ENCODE measurements at places on chromosomes 11 and 22.

- DNase-seq = no peak
Measured at GRCh38 chr11:109838026-109838425, 255.2 kb upstream of the ZC3H12C start.

DNA sequence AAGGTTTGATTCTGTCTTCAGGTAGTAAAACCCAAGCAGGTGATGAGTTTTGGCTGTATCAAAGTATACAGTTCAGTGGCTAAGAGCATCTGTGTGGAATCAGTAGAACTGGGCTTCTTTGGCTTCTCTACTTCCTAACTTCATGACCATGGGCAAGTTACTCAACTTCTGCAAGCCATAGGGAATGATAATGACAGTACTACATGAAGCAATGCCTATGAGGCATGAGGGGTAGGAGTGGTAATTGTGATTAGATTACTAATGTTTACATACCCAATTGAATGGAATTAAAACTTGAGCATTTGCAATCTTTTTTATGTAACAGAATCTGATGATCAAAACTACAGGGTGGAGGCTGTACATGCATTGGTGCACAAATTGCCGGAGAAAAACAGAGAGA lies 164.3 kb downstream of the PGR start:
- no peak for DNase-seq

GRCh38 chr22:32800158-32800882 lies 1.2 kb upstream of the TIMP3 start:
- DNase-seq = no peak

- no peak for DNase-seq
Measured at GRCh38 chr22:22773427-22773826, 114.2 kb upstream of the IGLL5 start.

- no peak for DNase-seq
Measured at GRCh38 chr22:43798492-43798891, 13.6 kb downstream of the EFCAB6 start.

- DNase-seq = no peak
Measured at GRCh38 chr11:88439356-88439755, 101.8 kb upstream of the CTSC start.

DNA sequence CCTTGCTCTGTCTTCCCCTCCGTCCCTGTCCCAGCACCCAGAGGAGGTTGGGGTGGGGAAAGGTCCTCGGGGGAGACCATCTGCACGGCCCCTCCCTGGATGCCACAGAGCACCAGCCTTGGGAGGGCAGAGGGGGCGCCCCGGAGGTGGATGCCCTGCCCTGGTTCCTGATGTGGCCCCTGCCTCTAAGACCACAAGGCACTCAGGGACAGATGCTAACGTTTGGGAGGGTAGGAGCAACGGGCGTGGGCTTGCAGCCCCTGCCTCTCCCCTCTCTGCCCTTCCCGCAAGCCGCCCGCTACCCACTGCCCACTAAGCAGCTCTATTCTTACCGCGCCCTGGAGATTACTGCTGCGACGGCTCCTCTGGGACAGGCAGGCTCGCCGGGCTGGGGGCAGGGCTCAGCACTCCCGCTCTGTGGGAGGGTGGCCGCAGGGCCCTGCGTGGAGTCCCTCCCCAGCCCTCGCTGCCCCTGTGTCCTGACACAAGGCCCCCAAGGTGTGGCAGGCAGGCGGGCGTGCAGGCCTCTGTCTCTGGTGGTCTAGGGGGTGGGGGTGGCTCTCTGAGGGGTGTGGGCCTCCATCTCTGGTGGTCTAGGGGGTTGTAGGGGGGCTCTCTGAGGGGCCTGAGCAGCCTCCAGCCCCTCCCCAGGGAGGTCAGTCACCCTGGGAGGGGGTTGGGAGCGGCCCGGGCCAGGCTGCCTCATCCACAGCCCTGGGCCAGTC lies 14.9 kb downstream of the BRSK2 start:
- DNase-seq = no peak

DNA sequence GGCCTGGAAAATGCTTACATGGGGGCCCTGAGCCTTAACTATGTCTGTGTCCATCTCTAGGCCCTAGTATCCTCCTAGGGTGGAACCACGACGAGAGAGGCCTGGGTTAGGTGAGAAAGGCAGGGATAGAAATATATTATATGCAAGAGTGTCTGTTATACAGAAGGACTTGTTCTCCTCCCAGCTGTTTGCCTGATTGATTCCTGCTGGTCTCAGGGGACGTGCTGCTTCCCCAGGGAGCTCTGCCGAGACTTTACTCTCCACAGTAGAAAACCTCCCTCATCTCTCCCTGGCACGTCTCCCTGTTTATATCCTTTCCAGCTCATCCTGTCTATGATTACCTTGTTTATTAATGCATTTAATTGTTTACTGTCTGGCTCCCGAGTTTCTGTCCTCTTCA lies 132.6 kb downstream of the MIAT start:
- no peak for DNase-seq

DNA sequence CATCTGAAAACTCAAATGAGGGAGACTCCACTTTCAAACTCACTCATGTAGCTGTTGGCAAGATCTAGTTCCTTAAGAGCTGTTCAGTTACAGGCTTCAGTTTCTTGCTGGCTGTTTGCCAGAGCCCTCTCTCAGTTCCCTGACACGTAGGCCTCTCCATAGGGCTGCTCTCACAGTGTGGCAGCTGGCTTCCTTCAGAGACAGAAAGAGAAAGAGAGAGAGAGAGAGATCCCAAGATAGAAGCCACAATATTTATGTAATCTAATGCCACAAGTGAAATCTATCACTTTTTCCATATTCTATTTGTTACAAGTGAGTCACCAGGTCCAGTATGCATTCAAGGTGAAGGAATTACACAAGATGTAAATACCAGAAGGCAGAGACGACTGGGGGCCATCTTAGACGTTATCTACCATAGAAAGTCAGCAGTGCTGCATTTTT lies 168.8 kb downstream of the RCN1 start:
- no peak for DNase-seq

GRCh38 chr11:68382358-68382998 lies 70.1 kb downstream of the LRP5 start:
- no peak for DNase-seq

DNA sequence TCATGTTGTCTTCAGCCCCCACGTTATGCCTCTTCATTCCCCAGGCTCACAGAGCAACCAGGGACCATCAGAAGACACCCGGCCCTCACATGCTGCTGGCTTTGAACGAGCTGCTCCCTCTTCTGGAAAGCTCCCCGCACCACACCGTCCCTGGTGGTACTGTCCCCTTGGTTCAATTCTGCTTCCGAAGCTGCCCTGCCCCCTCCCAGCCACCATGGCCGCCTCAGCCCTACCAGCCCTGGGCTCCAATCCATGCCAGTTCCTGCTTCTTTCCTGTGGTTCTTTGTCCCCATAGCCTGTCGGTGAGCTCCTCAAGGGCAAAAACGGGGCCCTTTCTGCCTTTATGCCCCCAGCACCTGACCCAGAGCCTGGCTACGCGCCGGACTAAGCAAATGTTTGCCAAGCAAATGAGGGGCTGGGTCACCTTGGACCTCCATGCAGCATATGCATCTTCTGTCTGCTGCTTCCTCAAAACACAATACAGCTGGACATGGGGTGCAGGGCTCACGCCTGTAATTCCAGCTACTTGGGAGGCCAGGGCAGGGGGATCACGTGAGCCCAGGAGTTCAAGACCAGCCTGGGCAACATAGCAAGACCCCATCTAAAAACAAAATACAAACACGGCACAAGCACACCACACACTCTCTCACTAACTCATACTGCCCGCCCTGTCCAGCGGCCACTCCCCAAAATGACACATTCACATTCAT lies 21.3 kb downstream of the TNKS1BP1 start:
- DNase-seq = peak; percentile 61

GRCh38 chr11:120061761-120062560 lies 76.0 kb downstream of the TRIM29 start:
- no peak for DNase-seq

DNA sequence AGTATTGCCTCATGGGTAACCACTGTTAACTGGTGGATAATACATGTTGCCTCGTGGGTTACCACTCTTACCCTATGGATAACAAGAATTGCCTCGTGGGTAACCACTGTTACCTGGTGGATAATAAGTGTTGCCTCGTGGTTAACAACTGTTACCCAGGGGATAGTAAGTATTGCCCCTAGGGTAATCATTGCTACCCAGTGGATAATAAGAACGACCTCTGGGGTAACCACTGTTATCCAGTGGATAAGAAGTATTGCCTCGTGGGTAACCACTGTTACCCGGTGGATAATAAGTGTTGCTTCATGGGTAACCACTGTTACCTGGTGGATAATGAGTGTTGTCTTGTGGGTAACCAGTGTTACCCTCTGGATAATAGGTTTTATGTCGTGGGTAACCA lies 28.1 kb upstream of the NXPE4 start:
- DNase-seq = no peak

GRCh38 chr22:45650721-45651120 lies 20.9 kb upstream of the ATXN10 start:
- no peak for DNase-seq

GRCh38 chr22:19884161-19884953 lies 29.7 kb upstream of the GNB1L start:
- no peak for DNase-seq

DNA sequence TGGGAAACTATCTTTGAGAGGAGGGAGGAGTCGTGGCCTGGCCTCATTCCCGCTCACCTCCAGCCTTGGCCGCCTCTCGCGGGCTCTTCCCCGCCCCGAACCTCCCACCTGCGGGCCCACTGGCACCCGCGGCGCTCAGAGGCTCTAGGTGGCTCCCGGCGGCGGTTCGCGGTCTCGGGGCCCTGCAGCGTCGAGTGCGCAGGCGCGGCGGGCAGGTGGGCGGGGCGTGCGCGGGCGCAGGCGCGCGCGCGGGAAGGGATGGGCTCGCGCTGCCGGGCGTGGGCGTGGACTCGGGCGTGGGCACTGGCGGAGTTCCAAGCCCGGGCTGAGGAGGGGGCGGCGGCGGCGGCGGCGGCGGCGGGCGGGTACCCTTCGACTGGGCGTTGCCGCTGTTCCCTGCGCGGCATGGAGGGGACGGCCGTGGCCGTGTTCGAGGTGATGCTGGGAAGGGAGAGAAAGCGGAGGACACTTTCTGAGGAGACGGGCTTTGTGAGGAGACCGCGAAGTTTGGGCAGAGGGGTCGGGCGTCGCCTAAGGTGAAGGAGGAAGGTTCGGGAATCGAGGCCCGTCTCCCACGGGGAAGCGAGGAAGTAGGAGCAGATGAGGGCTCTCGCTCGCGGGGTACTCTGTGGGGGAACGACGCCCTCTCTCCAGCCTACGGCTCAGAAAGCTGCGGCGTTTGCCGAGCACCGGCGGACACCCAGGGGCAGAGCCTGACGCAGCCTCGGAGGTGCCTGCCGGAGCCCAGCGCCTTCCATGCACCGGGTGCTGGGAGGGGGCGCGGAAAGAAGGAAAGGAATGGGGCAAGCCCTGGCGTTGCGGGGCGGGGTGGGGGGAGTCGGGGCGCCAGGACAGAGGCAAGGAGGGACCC lies 15.7 kb upstream of the SPTBN2 start:
- DNase-seq = peak; percentile 84

GRCh38 chr11:33160587-33160986 lies 693 bp downstream of the CSTF3 start:
- DNase-seq = no peak

DNA sequence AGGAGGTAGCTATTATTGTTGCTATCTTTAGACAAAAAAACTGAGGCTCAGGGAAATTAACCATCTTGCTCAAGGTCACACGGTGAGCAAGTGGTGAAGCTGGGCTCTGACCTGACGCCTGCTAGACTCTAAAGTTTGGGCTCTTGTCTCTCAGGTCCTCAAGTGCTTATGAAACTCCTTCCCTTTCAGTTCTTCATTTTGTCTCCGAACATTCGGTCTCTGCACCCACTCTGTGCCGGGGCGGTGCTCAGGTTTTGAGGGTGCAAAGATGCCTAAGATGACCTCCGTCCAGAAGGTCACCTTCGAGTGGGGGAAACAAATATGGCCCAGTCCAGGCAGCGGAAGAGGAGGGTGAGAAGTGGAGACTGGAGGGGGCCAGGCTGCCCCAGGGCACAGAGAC lies 16.0 kb downstream of the OVOL1 start:
- DNase-seq = no peak

- no peak for DNase-seq
Measured at GRCh38 chr11:115188188-115188897, 315.9 kb downstream of the CADM1 start.

DNA sequence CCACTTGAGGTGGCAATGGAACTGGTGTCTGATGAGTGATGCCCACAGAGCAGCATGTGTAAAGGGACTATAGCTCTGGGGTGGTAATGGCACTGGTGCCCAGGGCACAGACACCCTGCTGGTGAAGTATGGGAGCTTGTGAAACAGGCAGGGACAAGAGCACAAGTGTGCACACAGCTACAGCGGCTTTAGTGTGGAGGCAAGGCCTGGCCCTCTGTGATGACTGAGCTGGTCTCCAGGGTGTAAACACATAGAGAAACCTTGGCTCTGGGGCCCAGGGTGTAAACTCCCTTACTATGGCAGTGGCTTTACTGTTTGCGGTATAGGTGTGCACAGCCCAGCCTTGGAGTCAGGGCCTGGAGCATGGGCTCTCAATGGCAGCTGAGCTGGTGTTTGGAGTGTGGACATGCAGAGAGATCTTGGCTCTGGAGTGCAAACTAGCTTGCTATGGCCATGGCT lies 46.3 kb downstream of the BIRC2 start:
- no peak for DNase-seq

GRCh38 chr11:10725114-10725906 lies 25.7 kb upstream of the CTR9 start:
- no peak for DNase-seq

DNA sequence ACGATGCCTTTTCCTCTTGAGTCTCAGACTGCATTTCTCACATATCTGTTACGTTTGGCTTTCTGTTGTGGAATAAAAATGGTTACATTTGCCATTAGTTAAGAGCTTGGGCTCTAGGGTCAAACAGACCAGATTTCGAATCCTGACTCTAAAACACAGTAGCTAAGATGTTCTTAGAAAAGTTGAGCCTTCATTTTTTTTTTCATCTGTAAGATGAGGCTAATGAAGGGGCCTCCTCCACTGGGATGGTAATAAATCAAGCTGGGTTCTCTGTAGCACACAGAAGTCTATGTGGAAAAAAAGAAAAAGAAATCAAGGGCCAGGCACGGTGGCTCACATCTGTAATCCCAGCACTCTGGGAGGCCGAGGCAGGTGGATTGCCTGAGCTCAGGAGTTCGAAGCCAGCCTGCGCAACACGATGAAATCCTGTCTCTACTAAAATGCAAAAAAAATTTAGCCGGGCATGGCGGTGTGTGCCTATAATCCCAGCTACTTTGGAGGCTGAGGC lies 49.9 kb upstream of the CAPRIN1 start:
- no peak for DNase-seq

DNA sequence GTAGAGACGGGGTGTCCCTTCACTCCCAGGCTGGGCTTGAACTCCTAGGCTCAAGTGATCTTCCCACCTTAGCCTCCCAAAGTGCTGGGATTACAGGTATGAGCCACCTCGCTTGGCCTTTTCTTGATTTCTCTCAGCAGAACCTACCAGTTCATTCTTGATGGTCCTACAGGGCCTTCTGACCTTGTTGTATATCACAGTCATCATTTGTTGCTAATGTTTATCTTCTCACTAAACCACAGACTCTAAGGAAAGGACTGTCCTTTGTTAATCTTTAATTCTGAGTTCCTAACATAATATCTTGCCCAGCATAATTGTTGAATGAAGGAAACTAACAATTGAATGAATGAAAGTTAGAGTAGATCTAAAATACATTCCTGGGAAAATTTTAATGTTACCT lies 22.0 kb upstream of the ZC3H12C start:
- no peak for DNase-seq

GRCh38 chr11:34416088-34416487 lies 22.6 kb upstream of the CAT start:
- no peak for DNase-seq

- peak; percentile 47 for DNase-seq
Measured at GRCh38 chr11:111312076-111312475, 13.7 kb downstream of the POU2AF3 start.

All from NCI-H510A treated with DMSO at 0.1 percent for 48 hours (cell line).